SK-N-MC (cell line): ENCODE measurements at places on chromosomes 4 and X.

- DNase-seq, result peak; percentile 81
Measured at GRCh38 chr4:99205153-99205979, 13.7 kb downstream of the ADH6 start.

DNA sequence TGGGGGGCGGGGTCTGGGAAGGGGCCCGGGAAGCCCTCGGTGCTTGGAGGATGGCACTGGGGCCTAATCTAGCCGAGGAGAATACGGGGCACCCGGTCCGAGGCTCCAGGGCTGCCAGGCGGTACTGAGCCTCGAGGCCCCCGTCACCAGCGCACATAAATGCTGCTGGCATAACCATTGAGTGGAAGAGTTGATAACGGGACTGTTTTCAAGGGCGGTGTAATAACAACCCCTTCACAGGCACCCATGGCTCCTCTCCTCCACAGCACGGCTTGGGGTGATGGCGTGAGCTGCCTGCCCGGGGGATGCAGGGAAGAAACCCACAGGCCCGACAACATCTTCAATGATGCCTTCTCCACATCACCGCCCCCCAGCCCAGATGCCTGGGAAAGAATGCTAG is 130.7 kb downstream of the FAM53A start:
- no peak for DNase-seq

DNA sequence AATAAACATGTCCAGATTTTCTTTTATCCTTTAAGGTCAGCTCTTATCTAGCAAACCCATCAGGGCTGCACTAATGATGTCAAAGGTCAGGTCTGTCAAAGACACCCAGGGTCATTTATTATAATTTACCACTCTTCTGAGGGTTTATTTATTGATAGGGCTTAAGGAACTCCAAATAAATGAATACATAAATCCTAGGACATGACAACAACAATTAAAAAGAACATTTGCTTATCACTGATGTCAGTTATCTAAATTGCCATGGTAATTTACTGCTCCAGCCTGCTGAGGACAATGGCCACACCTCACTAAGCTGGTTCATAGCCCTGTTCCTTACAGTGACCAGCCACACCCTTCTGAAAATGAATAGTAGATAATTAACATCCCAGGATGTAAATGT is 317.1 kb downstream of the UNC5C start:
- no peak for DNase-seq

- peak; percentile 85 for DNase-seq
Measured at GRCh38 chr4:111631215-111631999, 513.8 kb upstream of the FAM241A start.

DNA sequence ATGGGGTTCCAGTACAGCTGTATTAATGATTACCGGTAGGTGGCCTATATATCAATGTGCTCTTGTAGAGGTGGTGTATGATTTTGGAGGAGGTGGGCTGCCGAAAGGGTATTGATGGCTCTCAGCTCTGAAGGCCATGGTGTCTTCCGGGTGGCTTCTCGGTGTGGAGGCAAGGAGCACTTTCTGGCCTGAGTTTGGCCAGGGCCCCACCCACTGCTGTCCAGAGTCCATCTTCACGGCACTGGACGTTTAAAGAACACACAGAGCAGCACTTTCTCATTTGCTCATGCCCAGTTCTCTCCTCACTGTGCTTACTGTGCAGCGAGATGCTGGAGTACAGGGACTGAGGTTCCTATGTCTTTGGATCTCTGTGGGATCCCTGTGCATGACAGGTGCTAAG is 16.1 kb downstream of the BST1 start:
- no peak for DNase-seq

DNA sequence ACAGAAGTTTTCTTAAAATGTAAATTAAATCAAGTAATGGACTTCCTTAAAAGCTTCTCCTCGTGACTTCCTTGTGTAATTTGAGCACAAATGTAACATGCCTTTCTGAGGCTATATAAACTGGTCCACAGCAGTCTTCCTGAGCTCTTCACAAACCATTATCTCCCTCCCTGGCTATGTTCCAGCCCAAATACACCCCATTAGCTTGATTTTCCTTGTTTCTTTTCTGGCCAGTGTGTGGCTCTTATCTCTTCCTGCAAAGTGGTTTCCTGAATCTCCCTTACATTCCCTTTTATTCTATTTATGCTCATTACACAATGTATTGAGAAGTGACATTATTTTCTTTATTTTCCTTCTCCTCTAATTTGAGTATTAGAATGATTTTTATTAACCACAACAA is 1085.3 kb upstream of the PCDH10 start:
- no peak for DNase-seq

DNA sequence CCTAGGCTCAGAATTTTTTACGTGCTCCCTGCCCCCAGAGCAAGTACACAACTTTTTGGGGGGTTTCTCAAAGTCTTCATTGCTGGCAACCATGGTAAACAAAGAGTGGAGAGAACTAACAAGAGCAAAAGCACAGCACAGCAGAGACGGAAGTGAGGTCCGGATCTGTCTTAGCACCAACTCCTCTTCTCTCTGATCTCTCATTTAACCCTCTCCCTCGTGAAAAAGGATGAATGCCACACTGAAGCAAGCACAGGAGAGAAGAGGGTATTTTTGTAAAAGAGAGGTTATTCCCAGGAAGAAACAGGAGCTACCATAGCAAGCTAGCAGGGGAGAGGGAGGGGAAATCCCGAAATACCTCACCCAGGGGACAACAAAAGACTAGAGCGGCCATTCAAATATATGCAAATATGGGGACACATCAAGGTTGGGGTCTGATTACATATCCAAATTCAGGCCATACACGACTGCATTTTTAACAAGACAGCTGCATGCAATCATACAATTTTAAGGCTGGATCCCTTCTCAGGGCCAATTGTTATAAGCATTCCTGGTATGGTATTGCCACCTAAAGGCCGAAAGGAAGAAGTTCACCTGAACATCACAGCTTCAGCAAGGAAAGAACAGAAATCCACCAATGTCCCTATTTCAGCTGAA is 46.6 kb downstream of the CD40LG start:
- DNase-seq, result peak; percentile 37

- no peak for DNase-seq
Measured at GRCh38 chrX:50106051-50106675, 94.6 kb downstream of the AKAP4 start.

GRCh38 chr4:156390599-156391324 is 437.1 kb upstream of the CTSO start:
- no peak for DNase-seq

GRCh38 chr4:135770505-135770904 is 1568.9 kb upstream of the PABPC4L start:
- DNase-seq, result no peak

GRCh38 chrX:19370061-19370460 is 26.3 kb downstream of the PDHA1 start:
- DNase-seq, result no peak
